ENCODE measurements at places on chromosomes 7 and 10. TPM values are rescaled to one million over a fixed set of nuclear protein-coding genes. Genes with fewer than 3 reads are reported as not detected.

Gene GIMAP8
- total RNA-seq = 10.7 TPM

Gene LOXL4
- 4.0 TPM for total RNA-seq

Gene CYP3A5
- 102 TPM for total RNA-seq

Gene SLC16A9
- 0.29 TPM for total RNA-seq

Gene PNLIPRP1
- not detected for total RNA-seq

Gene LDB1
- 107 TPM for total RNA-seq

GRCh38 chr7:98991141-98991540 is 112.8 kb downstream of the TRRAP start:
- peak; percentile 53 for DNase-seq

GRCh38 chr7:142300689-142301088 is 42.8 kb upstream of the PRSS58 start:
- DNase-seq = no peak

DNA sequence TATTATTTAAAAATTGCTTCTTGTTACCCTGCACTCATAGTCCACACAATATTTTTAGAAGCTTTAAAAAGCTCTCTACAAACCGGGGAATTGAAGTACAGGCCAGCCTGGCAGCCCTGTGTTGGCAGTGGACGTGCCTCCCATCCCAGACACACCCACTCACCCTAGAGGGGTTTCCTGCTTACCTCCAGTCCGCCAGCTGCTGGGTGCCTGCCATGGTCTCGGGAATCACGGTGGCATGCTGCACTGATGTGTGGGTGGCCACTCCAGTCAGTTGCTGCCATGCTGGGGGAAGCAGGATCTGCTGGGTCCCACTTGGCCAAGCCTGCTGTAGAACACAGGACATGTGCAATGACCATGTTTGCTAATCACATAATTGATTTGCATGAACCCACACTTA is 80.4 kb downstream of the CLEC2L start:
- no peak for DNase-seq

DNA sequence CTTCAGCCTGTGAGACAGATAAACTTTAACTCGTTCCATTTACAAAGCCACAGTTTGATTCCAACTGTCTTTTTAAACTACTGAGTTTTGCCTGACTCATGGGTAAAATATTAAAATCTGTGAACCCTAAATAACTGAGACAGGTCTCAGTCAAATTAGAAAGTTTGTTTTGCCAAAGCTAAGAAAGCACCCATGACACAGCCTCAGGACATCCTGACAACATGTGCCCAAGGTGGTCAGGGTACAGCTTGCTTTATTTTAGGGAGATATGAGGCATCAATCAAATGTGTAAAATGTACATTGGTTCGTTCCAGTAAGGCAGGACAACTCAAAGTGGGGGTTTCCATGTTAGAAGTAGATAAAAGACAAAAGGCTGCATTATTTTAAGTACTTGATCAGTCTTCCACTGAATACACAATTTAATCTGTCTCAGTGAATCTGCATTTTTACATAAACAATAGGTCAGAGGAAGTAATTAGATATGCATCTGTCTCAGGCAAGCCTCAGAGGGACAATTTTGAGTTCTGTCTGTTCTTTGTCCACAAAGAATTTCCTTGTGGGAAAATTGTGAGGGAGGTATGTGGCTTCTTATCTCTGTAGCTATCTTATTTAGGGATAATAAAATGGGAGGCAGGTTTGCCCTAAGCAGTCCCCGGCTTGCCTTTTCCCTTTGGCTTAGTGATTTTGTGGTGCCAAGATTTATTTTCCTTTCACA is 11.0 kb upstream of the PIP start:
- DNase-seq = no peak

- DNase-seq = no peak
Measured at GRCh38 chr7:90720984-90721760, 125.1 kb downstream of the CDK14 start.

DNA sequence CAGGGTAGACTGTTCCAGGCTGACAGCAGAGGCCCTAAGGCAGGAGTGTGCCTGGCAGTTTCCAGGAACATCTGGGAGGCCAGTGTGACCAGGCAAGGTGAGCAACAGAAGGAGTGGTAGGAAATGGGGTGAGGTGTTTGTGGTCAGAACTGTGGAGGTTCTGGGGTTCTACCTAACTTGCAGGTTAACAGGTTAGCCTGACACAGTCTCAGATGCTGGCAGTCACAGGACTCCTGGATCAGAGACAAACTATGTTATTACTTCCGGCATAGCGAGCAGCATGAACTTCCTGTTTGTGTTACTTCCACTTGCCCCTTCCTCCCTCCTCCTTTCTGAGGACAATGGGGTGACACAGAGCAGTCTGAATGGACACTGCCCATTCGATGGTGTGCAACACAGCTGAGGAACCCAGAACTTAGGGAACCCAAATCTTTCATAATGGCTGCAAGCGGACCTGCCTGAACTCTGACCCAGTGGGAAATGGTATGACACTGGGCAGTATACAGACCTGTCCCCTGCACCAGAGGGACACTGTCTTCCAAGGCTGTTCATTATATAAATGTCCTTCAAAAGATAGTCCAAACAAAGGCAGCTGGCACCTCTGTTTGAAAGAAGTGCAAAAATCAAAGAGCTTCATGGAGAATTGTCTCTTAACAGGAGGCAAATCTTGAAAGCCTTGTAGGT is 3.9 kb upstream of the SAR1A start:
- no peak for DNase-seq

GRCh38 chr10:98055841-98056516 is 25.6 kb upstream of the CRTAC1 start:
- peak; percentile 15 for DNase-seq

DNA sequence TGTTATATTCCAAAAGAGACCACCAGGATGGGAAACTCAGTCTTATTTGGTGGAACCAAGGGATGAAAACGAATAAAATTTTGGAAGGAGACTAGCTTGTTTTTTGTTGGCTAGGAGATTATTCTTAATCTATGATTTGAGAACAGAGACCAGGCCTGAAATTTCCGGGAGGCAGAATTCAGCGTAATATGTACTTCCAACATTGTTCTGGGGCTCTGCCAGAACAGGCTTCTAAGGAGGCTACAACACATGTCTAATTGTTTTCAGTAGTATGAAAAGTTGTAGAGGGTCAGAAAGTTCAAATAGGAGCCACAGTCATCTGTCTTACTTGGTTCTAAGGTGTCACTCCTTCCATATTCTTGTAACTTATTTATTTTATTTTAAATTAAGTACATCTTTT is 1.7 kb downstream of the DDX21 start:
- no peak for DNase-seq

- DNase-seq = no peak
Measured at GRCh38 chr7:2978408-2978807, 65.3 kb downstream of the CARD11 start.

DNA sequence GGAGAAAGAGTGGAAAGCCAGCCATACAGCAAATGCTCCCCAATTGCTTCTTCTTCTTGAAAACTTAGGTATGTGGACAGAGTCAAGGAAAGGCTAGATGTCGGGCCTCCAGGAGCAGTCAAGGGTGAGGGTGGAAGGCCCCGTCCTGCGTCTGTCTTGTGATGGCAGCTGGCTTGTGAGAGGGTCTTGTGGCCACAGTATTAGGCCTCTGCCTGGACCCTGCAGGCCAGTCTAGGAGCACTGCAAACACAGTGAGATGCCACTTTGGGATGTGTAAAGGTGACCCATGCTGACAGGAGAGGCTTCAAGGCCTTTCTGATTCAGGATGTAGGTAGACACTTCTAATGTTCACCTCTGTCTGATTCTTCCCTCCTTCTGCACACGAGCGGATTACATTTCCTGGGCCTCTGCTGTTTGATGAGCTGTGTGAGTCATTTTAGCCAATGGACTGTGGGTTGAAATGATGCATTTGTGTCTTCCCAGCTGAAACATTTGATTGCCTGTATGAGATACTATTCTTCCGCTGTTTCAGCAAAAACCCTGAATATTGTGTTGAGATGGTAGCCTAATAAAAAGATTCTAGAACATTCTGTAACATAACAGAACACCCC is 135.4 kb downstream of the EMX2 start:
- no peak for DNase-seq

GRCh38 chr10:17166699-17167098 is 34.8 kb downstream of the TRDMT1 start:
- no peak for DNase-seq

GRCh38 chr10:102523250-102524029 is 19.7 kb downstream of the SUFU start:
- peak; percentile 57 for DNase-seq

DNA sequence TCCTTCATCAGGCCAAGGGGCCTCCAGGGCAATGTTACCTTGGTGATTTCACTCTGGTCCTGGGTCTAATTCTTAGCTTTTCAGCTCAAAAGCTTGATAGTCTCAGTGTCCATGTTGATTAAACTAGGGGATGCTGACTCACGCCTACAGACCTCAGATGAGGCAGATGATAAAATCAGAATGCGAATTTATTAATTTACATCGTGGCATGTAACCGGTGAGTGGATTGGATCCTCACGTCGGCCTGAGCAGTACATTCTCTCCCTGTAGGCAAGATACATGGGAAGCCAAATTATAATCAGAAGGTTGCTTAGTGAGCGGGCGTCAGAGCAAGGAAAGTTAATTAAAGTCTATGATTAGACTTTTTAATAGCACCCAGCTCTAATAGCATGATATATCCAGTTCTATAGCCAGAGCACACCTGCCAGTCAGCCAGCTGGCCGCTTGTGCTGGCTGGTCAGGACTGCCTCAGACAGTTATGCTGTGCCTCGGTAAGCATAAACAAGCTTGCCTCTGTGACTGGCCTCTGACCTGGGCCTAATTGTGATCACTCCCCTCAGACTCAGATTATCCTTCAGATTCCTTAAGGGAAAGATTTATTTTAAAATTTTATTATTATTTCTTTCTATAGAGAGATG is 20.2 kb upstream of the CPA5 start:
- no peak for DNase-seq

DNA sequence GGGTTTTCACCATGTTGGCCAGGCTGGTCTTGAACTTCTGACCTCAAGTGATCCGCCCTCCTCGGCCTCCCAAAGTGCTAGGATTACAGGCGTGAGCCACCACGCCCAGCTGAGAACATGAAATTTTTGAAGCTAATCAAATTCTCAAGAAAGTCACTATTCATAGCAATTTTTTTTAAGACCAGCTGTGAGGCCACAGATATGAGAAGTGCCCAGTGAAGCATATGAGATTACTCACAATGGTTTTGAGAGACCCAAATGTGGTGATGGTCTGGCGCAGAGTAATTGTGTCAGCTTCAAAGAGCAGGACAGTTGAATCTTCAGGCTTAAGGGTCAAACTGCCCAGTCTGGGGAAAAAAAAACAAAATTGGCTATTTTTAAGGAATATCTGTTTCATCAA is 16.2 kb downstream of the NCOA4 start:
- DNase-seq = no peak

DNA sequence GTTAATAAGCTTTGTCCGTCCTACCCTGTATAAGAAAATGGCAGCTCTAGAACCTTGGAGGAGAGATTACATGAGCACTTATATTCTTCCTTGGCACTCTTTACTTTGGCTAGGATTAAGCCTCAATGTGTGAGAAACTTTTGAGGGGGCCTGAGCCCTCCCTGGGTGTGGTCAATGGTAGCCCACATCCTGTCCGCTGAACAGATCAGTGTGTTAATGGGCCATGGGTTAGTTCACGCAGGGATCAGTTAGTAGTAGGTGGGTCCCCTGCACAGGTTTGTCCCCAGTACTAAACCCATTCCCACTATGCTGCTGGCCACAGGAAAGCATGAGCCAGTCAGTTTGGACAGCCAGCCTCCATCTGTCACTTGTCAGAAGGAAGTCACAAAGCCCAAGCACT is 20.2 kb upstream of the IKZF1 start:
- DNase-seq = no peak

GRCh38 chr7:107982918-107983389 is 20.0 kb downstream of the LAMB1 start:
- DNase-seq = no peak

DNA sequence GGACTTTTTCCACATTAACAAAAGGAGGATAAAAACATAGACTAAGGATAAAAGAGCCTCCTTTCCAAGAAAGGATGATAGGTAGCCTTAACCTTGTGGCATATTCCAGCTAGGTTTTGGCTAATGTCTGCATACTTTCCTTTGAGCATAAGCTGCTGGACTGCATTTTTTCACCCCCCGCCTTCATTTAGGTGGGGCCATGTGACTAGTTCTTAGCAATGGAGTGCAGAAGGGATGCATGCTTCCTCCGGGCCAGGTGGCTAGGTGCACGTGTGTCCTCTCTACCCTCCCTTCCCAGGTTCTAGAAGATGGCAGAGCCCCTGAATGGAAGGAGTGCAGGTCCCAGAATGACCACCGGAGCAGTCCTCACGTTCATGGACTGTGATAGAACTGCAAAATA is 59.8 kb downstream of the BPGM start:
- DNase-seq = no peak

DNA sequence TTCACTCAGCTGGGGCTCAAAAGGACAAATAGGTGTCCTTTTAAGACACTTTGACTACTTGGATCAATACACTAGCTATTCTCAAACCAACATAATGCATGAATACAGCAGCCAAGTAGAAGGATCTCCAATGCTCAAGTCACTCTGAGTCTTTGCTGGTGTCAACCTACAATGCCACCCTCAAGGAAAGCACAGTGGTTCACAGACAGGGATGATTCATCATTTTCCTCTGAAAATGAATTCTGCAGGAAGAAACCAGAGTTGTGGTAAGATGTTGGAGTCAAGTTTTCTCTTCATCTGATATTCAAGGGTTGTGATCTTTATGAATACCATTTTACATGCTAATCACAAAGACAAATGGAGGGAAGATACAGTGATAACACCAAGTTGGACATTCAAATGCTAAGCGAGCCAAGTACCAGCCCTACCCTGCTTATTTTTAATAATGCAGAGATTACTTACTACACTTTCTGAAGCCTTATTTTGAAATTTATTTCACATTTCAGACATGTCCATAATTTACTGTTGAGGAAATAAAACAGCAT is 143.1 kb upstream of the FGFR2 start:
- no peak for DNase-seq

GRCh38 chr7:130732980-130733930 is 752 bp downstream of the KLF14 start:
- no peak for DNase-seq

DNA sequence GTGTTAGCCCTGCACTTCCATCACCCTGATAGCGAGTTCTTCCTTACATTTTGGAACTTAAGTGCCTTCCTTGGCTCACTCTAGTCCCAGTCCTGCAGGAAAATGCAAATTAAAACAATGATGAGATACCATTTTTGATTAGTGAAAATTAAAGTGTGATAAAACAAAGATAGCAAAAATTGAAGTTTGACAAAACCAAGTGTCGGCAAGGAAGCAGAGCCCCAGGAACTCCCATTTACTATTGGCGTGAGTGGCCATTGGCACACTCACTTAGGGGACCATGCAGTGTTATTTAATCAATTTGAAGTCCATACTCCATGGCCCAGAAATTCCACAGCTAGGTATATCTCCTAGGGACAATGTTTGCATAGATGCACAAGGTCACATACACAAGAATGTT is 28.4 kb downstream of the LAMB4 start:
- DNase-seq = no peak

DNA sequence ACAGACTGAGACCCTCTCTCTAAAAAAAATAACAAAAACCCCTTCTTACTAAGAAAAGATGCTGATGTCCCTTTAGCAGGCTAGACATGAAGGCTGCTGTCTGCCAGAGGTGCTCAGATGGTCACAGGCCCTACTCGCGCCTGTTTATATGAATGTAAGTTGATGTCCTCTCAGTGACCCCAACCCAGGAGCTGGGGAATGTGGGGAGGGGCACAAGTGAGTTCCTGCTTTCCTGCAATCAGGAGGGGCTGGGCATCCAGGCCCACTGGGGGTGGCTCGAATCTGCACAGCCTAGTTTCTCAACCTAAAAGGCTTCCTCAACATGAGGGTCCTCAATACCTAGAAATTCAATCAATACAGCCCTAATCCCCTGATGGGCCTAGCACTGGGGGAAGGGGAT is 12.1 kb upstream of the SLC29A3 start:
- no peak for DNase-seq
